Cardiac muscle cell (in vitro differentiated cells and primary cell): ENCODE measurements at places on chromosomes 11 and 22.

DNA sequence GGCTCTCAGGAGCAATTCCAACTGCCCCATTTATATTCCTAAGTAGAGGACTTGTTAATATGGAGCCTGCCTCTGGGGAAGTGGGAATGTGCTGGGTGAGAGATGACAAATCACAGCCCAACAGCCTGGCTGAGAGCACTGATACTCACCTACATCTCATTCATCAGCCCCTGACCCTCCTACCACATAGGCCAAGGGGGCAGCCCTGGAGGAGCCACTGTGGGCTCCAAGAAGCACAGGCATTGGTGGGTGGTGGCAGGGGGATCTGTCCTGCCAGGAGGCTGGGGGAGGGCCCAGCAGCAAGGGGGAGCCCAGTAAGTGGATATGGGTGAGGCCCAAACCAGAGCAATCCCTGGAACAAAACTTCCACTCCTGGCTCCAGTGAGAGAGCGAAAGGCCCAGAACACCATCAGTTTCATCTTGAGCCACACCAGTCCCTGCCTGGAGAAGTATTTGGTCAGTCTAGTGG, 79.7 kb downstream of the BUD13 start:
- no peaks in the 10 kb centered on the region for H3K36me3 ChIP-seq
- no peaks in the 10 kb centered on the region for H3K4me1 ChIP-seq
- DNase-seq = no peak
- no peaks in the 10 kb centered on the region for H3K27me3 ChIP-seq
- H3K4me3 ChIP-seq = no peak overlapping the region

DNA sequence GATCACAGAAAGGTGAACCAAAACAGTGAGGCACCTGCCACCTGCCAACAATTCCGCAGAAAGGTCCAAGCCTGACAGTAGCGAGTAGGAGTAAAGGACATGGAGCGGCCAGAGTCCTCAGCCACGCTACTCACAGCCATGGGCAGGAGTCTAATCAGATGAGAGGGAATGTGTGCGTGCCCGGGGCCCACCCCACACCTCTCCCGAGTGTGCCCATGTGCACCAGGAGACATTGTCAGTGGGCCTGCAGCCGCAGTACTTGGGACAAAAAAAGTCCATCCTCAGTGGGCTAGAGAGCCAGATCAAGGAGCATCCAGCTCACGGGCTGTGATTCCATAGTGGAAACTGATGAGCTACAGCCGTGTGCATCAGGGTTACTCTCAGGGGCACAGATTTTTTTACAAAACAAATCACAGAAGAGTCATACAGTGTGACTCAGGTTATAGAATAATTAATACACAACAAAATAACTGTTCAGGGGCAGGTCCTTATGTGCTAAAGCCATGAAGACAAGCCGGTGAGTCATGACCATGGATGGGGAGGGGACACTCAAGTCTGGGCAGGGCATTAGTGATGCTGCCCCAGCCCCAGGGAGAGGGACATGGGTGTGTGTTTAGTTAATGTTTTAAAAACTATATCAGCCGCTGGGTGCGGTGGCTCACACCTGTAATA, 12.0 kb downstream of the SART1 start:
- H3K27ac ChIP-seq = no peak overlapping the region
- H3K4me3 ChIP-seq = no peak overlapping the region
- DNase-seq = no peak

GRCh38 chr11:94655291-94655690, 88.1 kb downstream of the PIWIL4 start:
- H3K27me3 ChIP-seq = no peaks in the 10 kb centered on the region
- no peaks in the 10 kb centered on the region for H3K4me1 ChIP-seq
- H3K4me3 ChIP-seq = no peak overlapping the region

GRCh38 chr22:45397806-45398205, 15.6 kb downstream of the SMC1B start:
- H3K27ac ChIP-seq = no peak overlapping the region
- H3K27me3 ChIP-seq = no peaks in the 10 kb centered on the region
- no peak for DNase-seq
- H3K36me3 ChIP-seq = no peaks in the 10 kb centered on the region

DNA sequence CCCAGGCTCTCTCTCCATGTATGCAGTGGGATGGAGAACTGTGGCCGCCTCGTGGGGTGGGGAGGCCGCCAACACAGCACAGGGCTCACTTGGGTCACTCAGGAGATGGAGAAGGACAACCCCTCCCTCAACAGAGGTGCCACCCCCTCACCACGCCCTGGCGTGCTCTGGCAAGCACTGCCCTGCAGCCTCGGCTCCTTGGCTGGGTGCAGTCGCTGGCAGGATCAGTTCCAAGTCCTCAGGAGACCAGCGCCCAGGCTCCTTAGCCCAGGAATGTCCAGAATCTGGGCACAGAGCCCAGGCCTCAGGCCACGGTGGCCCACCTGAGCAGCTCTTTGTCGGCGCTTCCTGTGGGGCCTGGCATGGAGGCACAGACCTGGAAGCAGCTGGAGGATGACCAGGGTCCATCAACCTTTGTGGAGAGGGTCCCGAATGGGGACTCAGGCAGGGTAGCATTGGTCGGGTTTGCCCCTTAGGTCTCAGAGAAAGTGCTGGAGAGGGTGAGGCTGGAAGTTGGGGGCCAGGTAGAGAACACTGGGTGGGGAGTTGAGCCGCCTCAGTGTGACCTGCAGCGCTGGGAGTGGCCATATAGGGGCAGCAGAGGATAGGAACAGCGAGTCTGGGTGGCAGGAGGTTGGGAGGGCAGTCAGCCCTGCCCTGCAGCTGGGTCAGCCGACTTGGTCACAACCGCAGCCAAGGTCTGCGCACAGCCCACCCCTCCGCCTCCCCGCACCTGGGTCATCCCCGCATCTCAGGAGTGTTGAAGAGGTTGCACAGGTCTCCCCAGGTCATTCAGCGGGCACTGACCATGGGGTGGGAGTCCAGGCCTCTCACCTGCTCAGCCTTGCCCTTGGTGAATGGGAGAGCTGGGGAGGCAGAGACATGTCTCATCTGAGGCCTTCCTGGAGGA, 8.2 kb downstream of the SUSD2 start:
- DNase-seq = peak; percentile 81
- H3K36me3 ChIP-seq = no peaks in the 10 kb centered on the region
- H3K27ac ChIP-seq = no peak overlapping the region
- no peaks in the 10 kb centered on the region for H3K4me1 ChIP-seq
- H3K4me3 ChIP-seq = no peak overlapping the region

DNA sequence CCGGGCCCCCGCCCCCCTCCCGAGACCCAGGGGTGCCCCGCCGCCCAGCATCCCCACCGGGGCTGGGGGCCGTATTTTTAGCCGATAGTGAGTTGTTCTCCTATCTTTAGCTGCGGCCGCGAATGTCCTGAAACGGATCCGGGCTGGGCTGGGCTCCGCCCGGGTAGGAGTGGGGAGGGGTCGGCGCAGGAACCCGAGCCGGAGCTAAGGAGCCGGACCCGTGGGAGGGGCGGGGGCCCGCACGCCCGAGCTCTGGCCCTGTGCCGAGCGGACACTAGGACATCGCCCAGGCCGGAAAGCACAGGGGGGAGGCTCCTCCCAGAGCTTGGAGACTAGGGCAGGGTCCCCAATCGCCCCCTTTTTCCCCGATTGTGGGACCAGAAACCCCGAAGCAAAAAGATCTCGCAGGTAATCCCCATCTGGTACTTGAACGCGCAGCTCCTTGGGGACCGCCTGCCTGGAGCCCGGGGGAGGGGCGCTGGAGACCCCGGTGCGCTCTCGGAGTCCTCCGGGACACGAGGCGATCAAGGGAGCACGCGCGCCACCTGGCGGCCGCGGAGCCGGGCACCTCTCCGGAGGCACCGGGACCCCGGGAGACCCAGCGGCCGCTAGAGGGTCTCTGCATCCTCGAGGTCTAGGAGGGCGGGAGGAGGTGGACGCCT, 669 bp downstream of the CDC42EP2 start:
- H3K4me3 ChIP-seq = peak overlapping the region; percentile 50
- peaks cover 9% of the 10 kb centered on the region for H3K4me1 ChIP-seq
- DNase-seq = peak; percentile 80
- no peaks in the 10 kb centered on the region for H3K36me3 ChIP-seq

DNA sequence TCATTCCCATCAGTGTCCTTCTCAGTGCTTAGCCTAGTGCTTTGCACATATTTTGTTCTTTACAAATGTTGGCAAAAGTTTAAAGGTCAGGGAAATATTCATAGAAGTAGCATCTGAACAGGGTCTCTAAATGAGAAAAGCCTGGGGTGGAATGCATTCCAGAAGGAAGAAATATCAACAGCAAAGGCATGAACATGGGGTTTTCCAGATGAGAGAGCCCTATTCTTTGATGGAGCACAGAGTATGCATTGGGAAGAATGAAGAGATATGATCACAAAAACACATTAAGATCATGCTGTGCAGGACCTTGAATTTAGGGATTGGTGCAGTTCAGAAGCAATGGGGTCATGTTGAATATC, 140.2 kb downstream of the SNX19 start:
- no peaks in the 10 kb centered on the region for H3K36me3 ChIP-seq
- no peak overlapping the region for H3K27ac ChIP-seq
- H3K4me3 ChIP-seq = no peak overlapping the region
- no peaks in the 10 kb centered on the region for H3K4me1 ChIP-seq

DNA sequence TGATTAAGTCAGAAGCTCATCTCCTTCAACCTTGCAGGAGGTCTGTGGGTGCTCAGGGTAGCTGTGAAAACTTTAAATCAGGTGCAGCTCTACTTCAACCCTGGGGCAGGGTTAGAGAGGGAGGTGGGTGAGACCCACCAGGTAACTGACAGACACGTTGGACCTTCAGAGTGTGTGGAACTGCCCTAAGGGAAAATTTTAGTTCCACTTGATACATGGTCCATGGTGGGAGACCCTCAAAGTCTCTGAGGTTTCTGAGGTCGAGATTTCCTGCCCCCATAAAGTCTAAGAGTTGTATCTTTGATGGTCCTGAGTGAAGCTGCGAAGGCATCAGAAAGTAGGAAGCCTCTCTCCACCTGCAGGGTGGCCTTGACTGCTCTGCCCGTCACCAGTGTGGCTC, 23.9 kb upstream of the NNMT start:
- no peaks in the 10 kb centered on the region for H3K36me3 ChIP-seq
- no peak for DNase-seq
- no peak overlapping the region for H3K4me3 ChIP-seq
- H3K27ac ChIP-seq = no peak overlapping the region

GRCh38 chr11:3667149-3668035, 3.8 kb downstream of the CHRNA10 start:
- H3K4me3 ChIP-seq = no peak overlapping the region
- H3K27me3 ChIP-seq = no peaks in the 10 kb centered on the region
- peaks cover 9% of the 10 kb centered on the region for H3K4me1 ChIP-seq
- no peak overlapping the region for H3K27ac ChIP-seq
- DNase-seq = no peak
